ENCODE measurements at places on chromosomes 3 and 15.

- DNase-seq = no peak
Observed at GRCh38 chr3:158685159-158685558, 12.7 kb upstream of the LXN start.

DNA sequence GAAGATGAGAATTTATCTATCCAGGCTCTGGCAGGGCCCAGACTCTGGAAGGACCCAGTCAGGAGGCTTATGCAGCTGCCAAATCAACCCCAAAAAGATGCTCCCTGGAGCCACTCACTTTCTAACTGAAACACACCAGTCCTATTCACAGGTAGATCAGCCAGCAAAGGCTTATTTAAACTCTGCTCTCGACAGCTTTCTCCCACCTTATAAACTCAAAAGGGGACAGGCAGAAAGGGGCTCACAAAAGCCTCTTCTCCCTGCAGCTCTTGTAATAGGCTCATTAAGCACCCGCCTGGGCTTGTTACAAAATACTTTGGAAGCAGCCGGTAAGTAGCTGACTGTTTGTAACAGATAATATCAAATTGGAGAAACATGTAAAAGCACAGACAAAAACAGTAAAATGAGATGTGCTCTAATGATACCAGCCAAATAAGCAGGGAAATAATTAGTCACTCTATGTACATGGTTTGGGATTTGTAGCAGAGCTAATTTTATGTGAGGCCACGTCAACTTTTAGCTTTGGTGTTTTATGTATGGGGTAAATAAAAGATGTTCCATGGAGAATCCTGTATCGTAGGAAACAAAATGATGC lies 213.8 kb downstream of the NR2F2 start:
- DNase-seq = no peak

- DNase-seq = no peak
Observed at GRCh38 chr3:112555535-112556170, 6.1 kb downstream of the ATG3 start.

GRCh38 chr3:35849963-35850362 lies 210.6 kb downstream of the ARPP21 start:
- no peak for DNase-seq

DNA sequence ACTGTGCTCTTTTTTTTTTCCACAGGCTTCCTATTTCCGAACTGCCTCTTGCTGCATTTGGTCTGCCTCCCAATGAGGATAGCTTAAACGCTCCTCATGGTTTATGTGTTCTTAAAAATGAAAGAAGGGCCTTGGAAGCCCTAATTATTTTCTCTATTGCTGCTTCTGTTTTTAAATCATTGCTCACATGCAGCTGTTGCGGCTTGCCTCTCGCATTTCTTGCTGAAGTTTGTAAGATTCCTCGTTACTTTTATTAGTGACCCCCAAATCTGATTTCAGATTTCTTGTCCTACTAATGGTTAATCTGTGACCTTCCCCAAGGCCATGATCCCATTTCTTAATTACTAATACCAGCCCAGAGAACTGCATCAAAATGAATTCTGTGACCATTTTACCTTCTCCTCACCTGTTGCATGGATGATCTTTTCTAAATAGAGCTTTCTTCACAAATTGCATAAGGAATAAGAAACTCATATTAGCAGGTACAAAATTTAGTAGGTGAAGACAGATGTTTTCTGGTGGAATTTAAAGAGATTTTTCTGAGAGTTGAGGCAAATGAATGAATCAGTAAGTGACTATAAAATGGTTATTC lies 1.8 kb downstream of the UBE2E1 start:
- no peak for DNase-seq

DNA sequence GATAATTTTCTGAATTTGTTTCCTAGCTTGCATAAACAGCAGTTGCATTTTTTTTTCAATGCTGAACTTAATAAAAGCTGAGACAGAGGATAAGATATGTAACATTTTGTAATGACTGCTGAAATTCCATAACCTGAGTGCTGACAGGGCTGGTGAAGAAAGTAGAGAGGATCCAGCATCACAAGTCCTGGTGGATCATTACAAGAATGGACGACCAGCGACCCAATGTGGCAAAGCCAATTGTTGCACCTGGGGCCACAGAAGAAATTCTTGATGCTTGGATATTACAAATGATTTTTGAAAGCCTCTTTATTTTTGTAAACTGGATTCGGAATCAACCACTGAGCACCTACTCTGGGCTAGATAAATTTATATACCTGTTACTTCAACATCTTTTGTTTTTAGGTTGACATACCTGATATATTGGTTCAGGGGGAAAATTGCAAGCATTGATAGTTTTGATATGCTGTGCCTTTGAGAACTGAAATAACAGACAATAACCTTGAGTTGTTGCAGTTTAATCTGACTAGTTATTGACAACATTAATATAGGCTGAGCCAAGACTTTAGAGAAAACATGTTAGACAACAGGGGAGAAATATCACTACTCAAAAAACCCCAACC lies 3.9 kb upstream of the ACTL6A start:
- DNase-seq = no peak

DNA sequence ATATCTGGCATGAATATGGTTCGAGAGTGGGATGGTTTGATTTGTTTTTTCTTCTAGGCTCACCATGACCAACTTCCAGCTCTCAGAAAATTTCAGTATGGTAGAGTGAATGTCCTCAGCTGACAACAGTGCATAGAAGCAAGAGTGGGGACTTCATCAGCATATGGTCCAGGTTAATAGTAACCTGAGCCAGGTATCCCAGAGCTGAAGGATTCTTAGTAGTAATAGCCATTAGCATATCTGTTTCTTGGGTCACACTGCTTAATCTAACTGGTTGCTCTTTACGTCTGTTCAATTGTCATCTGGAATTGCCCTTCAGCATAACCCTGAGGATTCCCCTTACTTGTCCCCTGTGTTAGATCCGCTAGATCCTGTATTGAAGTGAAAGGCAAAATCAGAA lies 151.8 kb downstream of the GMNC start:
- no peak for DNase-seq

DNA sequence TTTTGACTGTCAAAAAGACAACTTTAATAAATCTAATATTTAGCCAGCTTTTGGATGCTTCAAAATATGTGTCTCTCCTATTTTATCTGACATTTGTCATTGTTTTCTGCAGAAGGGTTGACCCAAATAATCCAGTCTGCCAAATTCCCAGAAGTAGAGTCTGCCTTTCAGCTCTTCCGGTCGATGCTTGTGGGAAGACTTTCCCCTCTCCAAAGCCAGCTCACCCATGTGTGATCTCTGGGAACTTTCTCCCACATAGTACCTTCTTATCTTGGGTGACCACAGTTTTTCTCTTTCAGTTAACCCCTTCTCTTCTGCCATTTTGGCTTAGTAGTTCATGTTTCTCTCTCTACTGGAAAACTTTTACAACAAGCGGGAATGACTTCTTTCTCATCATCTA lies 94.1 kb downstream of the ASB7 start:
- no peak for DNase-seq

- no peak for DNase-seq
Observed at GRCh38 chr3:15998911-15999310, 175.6 kb upstream of the GALNT15 start.

- no peak for DNase-seq
Observed at GRCh38 chr3:172148241-172148640, 108.9 kb downstream of the FNDC3B start.

GRCh38 chr15:40744815-40745152 lies 10.3 kb downstream of the RMDN3 start:
- DNase-seq = no peak

DNA sequence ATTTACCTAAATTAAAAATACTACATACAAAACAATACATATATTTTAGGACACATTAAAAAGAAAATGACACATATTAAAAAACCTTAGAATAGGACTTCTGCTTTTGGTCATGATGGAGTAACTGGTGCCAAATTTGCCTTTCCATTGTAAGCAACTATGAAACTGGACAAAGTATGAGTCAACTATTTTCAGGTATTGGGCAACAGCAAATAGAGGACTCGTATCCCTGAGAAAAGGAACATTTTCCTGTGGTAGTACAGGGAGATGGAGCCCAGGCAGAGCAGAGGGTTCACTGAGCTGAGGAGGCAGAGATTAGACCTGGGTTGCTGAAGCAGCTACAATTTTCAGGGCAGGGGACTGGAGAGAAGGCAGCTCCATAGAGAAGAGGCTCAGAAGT lies 14.7 kb downstream of the CCR1 start:
- no peak for DNase-seq

GRCh38 chr15:52789008-52789600 lies 1.0 kb downstream of the ONECUT1 start:
- DNase-seq = no peak
